ENCODE measurements at places on chromosomes 13 and 19.

GRCh38 chr13:44426461-44426860 is 52.8 kb downstream of the SERP2 start:
- no peak for DNase-seq

DNA sequence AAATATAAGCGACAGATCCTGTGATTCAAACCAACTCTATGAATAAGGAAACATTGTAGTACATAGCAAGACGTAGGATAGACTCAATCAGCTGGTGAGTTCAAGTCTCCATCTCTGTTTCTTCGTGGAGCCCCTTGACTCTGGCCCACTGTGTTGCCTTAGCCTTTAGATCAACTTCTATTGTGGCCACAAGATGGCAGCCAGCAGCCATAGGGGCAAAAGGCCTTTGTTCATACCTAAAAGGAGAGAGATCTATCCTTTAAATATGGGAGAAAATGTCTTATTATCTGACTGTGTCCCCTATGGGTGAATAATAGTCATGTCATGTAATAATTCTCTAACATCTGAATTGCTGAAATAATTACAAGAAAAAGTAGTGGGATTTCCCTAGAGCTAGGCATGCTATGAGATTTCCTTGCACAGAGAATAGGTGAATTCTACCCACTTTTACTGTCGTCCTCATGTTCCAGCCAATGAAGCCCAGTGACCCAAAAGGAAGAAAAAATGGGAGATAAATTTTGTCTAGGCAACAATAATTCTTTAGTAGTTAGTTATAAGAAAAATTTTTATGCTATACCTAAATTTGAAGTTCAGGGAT is 129.4 kb downstream of the PCDH20 start:
- DNase-seq = no peak

GRCh38 chr13:28754698-28755545 is 36.2 kb upstream of the SLC46A3 start:
- DNase-seq = peak; percentile 31

DNA sequence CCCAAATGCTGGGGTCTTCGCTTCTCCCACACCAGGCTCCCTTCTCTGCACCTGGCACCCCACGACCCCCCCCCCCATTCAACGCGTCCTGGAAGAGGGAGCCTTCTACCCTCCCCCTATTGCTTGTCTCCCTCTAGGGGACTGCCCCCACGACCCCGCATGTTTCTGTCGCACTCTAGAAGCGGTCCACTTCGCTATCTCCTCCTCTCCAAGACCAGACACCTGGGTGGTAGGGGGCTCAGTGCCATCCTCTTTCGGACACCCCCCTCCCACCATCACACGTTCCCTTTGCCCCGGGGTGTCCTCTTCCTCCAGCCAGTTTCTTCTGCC is 1.5 kb downstream of the TGFB1 start:
- DNase-seq = no peak

DNA sequence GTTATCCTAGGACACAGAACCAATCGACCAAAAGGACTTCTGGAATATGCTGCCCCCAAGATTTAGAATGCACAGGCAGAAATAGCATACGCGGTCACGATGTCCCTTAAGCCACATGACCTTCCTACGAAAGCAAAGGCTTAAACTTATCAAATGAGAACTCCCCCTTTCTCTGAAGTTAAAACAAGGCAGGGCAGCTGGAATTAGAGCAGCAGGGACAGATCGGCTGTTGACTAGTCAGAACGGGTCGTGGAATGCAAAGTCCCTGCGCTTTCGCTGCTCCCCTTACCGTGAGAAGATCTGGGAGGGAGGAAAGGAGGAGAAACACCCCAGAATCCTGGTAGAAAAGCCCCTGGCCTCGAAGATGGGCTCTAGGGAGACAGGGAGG is 799 bp upstream of the USPL1 start:
- DNase-seq = peak; percentile 64

- peak; percentile 79 for DNase-seq
Measured at GRCh38 chr13:52809310-52809769, 39.1 kb downstream of the PCDH8 start.

DNA sequence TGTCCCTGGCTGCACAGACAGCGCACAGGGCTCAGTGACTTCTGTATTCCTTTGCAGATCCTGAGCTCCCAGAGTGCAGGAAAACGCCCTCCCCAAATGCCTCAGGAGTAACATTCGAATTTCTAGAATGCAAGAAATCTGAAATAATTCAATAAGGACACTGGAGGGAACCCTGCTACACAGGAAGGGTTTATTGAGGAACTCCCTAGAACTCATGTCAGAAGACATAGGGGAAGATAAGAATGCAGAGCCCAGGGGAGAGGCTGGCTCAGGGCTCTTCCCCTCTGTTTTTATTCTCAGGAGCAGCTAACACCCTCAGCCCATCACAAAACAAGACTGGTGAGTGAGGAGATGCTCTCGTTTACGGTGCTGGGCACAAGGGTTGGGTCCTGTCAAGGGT is 6.8 kb downstream of the LILRA1 start:
- DNase-seq = no peak

- DNase-seq = no peak
Measured at GRCh38 chr13:98978280-98978679, 416 bp upstream of the DOCK9 start.

DNA sequence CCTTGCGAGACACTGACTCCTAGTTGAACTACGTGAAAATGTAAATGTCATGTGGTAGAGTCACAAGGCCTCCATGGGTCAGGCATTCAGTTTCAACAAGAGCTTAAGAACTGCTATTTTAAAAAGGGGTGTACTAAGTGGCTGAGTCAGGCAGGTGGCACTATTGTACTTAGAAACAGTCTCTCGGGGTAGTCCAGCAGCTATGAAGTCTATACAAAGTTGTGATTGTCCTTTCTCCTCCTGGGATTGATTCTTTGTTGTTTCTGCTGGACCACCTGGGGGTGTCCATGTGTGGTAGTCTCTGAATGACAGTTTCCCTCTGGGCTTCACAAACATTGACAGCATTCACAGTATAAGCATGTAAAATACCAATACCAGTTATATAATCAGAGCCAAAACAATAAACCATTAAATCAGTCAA is 33.0 kb downstream of the UGGT2 start:
- DNase-seq = peak; percentile 46

DNA sequence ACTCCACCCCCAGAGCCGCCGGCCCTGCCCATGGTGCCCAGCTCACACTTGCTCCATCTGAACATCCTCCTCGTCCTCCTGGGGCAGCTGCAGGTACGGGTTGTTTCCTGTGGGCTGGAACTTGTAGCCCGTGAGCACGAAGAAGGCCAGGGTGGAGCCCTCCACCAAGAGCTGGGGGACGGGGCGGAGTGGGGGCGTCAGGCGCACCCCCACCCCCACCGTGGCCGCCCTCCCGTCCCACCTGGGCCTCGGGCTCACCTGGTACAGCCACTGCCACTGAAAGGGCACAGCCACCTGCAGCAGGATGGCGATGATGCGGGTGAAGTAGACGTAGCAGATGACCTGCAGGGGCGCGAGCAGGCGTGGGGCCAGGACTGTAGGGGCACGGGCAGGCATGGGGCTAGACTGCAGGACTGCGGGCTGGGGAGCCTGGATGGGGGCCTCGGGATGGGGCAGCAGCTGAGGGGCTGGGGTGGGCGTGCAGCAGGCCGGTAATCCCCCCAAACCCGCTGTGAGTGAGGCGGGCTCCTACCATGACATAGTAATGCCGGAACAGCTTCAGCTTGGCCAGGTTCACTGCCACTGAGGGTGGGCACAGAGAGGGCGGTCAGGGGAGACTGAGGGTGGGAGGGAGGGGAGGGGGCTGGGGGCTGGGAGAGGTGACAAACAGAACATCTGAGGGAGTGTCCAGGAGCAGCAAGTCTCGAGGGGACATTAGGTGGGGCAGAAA is 6.3 kb downstream of the GPR108 start:
- no peak for DNase-seq

- DNase-seq = no peak
Measured at GRCh38 chr13:59274958-59275727, 888.6 kb downstream of the DIAPH3 start.

DNA sequence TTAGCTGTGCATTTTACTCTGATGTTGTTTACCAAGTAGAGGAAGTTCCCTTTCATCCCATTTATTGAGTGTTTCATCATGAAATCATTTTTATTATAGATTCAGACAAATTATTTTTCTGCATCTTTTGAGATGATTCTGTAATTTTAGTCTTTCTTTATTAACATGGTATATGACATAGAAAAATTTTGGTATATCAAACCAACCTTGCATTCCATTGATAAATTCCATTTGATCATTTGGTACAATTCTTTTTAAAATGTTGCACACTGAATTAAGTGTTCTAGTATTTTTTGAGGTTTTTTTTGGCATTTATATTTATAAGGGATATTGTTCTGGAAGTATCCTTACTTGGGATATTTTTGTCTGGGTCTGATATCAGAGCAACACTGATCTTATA is 308.4 kb downstream of the DLEU7 start:
- no peak for DNase-seq

DNA sequence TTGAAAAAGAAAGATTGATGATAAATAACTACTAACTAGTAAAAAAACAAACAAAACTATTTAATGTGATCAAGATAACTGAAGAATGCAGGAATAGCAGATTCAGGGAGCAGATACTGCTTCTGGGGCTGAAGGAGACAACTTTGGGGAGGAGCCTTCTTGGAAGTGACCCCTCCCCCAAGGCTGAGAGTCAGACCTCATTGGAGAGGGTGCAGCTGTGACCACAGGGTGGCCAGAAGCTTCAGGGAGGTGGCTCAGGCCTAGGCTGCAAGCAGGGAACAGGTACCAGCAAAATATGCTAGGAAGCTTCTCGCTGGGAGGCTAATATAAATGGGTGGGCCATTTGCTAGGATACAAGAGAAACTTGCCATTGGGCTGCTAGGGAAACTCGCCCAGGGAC is 149.9 kb downstream of the MYO16 start:
- no peak for DNase-seq

DNA sequence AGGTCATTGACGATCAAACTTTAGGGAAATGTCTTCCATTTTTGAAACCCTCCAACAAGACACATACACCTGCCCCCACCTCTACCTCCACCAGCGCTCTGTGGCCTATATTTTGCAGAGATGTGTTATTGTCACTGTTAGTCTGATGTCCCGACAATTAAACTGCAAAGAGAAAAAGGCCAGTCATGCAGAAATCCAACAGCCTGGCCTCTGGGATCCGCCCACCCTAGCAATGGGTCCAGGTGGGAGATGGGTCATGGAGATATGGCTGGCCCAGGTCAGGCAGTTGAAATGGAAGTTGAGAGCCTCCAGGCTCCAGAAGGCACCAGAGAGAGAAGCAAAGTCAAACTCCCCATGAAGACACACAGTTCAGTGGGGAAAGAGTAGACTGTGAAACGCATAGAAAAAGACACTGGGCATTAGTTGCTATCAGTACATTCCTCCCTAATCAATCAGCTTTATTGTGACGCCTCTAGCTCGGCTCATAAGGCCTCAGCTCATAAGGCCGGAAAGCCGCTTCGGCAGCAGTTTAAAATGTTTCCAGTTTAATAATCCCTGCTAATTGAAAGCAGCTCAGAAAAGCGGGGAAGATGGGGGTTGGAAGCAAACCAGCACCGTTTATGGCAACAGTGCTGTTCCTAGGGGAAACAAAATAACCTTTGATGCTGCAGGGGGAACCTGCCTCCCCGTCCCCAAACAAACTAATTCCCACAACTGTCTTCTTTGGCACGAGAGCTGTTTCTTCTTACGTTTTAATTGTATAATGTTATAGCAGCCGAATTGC is 239.7 kb upstream of the ZNF507 start:
- DNase-seq = no peak

GRCh38 chr19:31908496-31909225 is 436.7 kb upstream of the ZNF507 start:
- DNase-seq = no peak

GRCh38 chr13:48976576-48977285 is 1.0 kb downstream of the FNDC3A start:
- no peak for DNase-seq

DNA sequence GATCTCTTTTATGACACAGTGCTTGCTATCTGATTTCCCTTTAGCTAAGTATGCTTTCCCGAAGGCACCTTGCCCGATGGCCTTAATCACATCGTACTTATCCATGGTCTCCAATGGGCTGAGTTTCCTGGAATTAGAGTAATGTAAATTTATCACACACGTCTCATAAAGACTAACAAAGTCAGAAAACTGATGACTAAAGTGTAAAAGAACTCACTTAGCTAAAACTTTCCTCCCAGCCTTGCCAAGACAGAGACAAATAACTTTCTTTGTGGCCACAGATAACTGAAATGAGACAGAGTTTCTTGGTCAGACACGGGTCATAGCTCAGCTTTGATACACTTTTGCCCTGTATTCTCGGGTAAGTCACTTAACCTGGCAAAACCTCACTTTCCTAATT is 1.5 kb downstream of the NEK5 start:
- no peak for DNase-seq

GRCh38 chr13:22193070-22193469 is 522.2 kb downstream of the FGF9 start:
- DNase-seq = no peak

DNA sequence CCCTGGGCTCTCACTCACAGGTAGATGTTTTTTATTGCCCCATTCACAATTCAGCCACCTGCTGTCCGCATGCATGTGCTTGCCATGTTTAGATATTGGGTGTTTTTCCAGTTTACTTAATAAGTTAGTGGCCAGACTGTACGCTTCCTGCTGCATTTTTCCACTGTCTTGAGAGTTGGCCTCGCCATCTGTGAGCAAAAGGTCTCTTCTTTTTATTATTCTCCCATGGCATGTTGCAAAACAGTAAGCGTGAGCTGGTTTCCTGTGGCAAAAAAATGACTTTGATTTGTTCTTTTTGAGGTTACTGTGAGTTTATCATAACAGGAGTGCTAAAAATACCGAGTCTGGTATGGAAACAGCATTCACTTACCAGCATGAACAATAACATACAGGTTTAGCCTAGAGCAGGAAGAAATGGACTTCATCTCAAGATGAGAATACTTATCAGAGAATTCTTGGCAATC is 46.0 kb downstream of the SAE1 start:
- no peak for DNase-seq

DNA sequence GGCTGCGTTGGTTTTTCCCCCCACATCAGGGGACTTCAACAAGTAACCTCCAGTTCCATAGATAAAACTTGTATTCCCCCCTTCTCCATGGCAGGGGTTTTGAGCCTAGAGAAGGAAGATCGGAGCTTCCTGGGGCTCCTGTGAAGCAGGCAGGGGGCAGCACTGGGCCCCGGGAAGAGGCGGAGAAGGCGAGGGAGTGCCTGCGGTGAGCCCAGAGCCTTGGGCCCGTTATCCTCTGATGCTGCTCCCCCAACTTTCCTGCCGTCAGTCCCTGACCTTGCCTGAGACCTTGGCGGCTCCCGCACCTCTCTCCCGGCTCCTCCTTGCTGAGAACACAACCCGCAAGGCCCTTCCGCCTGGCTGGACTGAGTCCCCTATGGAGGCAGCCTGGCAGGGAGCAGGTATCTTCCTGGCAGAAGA is 2.5 kb downstream of the LIPE start:
- DNase-seq = no peak

- DNase-seq = no peak
Measured at GRCh38 chr13:56713656-56714055, 427.1 kb upstream of the PRR20A start.

GRCh38 chr19:30631033-30631370 is 258.8 kb downstream of the ZNF536 start:
- no peak for DNase-seq

Data from GM13976 (cell line).